Spinal cord (tissue), 10 donors: ENCODE measurements at places on chromosomes 3 and 15. TPM values are rescaled to one million over a fixed set of nuclear protein-coding genes. Genes with fewer than 3 reads are reported as not detected.

SPCS1 gene
- polyA plus RNA-seq = 150 TPM

XCR1 gene
- polyA plus RNA-seq = not detected

ITPKA gene
- 1.8 TPM for polyA plus RNA-seq

ASB14 gene
- 1.4 TPM for polyA plus RNA-seq

CD47 gene
- 79.0 TPM for polyA plus RNA-seq

HGD gene
- polyA plus RNA-seq = 0.98 TPM

SLC25A36 gene
- 70.2 TPM for polyA plus RNA-seq

HYKK gene
- polyA plus RNA-seq = 2.5 TPM

ISL2 gene
- 3.1 TPM for polyA plus RNA-seq

BNC1 gene
- 0.15 TPM for polyA plus RNA-seq

CCR8 gene
- polyA plus RNA-seq = not detected

PSTPIP1 gene
- polyA plus RNA-seq = 2.0 TPM

ALS2CL gene
- 8.3 TPM for polyA plus RNA-seq

IGF1R gene
- 17.6 TPM for polyA plus RNA-seq

SHC4 gene
- polyA plus RNA-seq = 10.5 TPM

EFHB gene
- 6.9 TPM for polyA plus RNA-seq

SOX2 gene
- polyA plus RNA-seq = 294 TPM

SERINC4 gene
- polyA plus RNA-seq = not detected

IQCH gene
- polyA plus RNA-seq = 3.4 TPM

NRG4 gene
- polyA plus RNA-seq = 7.3 TPM

IL17RC gene
- 24.9 TPM for polyA plus RNA-seq
